ENCODE measurements at places on chromosomes 13 and 19.

DNA sequence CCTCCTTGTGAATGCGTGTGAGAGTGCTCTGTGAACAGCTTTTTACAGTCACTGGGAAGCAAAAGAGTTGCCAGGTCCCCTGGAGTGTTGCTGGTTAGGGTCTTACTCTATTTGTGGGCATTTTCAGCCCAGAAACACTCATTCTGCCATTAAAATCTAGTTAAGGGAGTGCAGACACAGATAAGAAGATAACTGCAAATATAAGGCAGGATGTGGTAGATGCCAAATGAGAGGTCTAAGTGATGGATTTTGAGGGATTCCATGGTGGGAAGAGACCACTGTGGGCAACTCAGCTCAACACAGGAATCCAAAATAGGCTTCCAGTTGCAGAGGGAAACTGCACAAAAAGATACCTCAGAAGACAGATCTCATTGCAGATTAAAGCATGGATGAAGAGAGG, 54.5 kb upstream of the KL start:
- H3K4me3 ChIP-seq, result no peak overlapping the region
- peaks cover 11% of the 10 kb centered on the region for H3K27me3 ChIP-seq
- no peak for DNase-seq
- no peaks in the 10 kb centered on the region for H3K36me3 ChIP-seq

DNA sequence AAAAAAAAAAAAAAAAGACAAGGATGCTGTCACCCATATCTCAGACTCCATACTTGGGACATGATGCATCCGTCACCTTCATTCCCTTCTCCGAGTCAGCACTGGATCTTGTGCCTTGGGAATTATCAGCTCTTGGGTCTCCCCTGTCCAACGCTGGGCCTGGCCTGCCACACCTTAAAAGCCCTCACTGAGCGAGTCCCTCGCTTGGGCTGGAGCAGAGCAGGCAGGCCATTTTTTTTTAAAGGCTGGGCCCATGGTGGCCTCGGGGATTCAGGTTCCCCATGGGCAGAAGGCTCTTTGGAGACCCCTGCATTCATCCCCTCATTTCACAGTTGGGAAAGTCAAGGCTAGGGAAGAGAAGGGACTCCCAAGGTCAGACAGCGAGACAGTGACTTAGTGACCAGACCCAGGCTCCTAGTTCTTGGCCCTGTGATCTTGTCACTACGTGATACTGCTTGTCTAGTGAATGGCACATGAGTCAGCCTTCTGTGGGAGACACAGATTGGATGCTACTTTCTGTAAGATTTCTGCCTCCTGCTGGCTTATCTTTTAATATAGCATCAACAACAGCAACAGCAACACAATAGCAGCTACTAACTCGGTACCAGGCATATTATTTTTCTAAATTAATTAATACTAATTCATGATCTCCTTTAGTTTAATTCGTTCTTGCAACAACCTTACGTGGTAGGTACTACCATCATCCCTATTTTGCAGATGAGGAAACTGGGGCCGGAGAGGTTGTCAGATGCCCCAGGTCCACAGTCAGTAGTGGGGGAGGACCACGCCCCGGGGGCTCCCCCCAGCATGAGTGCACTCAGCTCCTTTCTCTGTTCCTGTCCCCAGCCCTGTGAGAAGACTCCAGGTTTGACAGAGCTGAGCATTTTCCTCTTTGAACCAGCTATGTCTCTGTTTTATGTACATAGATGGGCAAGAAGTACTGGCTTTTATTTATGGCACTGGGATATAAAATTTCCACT, 27.4 kb upstream of the ZNF536 start:
- H3K27ac ChIP-seq, result no peak overlapping the region
- no peak overlapping the region for H3K4me3 ChIP-seq
- H3K27me3 ChIP-seq, result no peaks in the 10 kb centered on the region
- DNase-seq, result no peak
- no peaks in the 10 kb centered on the region for H3K36me3 ChIP-seq

GRCh38 chr13:74839656-74840055, 642.3 kb downstream of the TBC1D4 start:
- no peaks in the 10 kb centered on the region for H3K4me1 ChIP-seq
- H3K36me3 ChIP-seq, result no peaks in the 10 kb centered on the region
- H3K27ac ChIP-seq, result no peak overlapping the region
- no peak for DNase-seq
- no peak overlapping the region for H3K4me3 ChIP-seq
- H3K27me3 ChIP-seq, result no peaks in the 10 kb centered on the region

- H3K4me1 ChIP-seq, result no peaks in the 10 kb centered on the region
- H3K36me3 ChIP-seq, result no peaks in the 10 kb centered on the region
- no peak for DNase-seq
- no peak overlapping the region for H3K4me3 ChIP-seq
- no peak overlapping the region for H3K27ac ChIP-seq
- no peaks in the 10 kb centered on the region for H3K27me3 ChIP-seq
Measured at GRCh38 chr13:107438251-107438650, 777.1 kb downstream of the LIG4 start.

GRCh38 chr13:98672947-98673613, 79.4 kb downstream of the SLC15A1 start:
- H3K4me1 ChIP-seq, result peaks cover 3% of the 10 kb centered on the region
- H3K36me3 ChIP-seq, result no peaks in the 10 kb centered on the region
- H3K27ac ChIP-seq, result no peak overlapping the region

DNA sequence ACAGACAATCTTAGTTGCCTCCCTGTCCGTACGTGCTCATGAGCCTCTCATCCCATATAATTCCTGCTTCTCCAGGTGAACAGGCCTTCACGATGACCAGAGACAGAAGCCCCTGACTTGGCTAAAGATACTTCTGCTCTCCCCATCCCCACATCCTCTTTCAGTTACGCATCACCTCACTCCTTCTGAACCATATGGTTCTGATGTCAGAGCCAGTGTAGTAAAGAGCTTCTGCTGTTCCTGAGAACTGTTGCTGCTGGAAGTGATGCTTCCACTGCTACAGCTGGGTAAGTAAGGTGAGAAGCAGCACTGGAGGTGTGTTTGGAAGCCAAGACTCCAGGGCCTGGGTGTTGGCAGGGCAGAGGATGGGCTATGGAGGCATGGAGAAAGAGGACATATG, 12.9 kb downstream of the SIGLECL1 start:
- H3K27ac ChIP-seq, result no peak overlapping the region
- no peak overlapping the region for H3K4me3 ChIP-seq
- peaks cover 22% of the 10 kb centered on the region for H3K4me1 ChIP-seq
- peaks cover 33% of the 10 kb centered on the region for H3K27me3 ChIP-seq

DNA sequence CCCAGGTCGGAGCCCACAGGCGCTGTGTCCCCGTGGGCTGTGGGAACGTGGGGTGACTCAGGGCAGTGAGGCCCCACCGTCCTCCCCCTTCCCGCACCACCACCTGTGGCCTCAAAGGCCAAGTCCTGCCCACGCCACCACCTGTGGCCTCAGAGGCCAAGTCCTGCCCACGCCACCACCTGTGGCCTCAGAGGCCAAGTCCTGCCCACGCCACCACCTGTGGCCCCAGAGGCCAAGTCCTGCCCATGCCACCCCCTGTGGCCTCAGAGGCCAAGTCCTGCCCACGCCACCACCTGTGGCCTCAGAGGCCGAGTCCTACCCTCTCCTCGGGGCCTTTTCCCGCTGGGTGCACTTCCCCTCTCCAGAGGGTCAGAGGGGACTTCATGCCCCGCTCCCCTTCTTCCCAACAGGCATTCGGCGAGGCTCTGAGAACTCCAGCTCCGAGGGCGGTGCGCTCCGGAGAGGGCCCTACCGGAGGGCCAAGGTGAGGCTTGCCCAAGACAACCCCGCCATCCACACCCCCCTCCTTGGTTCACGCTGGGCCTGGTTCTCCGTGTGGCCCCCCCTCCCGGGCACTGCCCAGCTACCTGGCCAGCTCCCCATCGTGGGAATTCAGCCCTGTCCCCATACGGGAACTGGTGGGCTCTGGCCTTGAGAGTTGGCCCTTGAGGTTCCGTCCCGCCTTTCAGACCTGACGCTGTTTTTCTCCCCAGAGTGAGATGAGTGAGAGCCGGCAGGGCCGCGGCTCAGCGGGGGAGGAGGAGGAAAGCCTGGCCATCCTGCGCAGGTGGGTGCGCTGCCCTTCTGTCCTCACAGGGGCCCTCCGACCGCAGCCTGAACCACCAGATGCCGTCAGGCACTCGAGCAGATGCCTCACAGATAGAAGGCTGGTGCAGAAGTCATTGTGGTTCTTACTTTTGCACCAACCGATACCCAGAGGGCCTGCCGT, 27.4 kb upstream of the F7 start:
- H3K27ac ChIP-seq, result no peak overlapping the region
- H3K36me3 ChIP-seq, result no peaks in the 10 kb centered on the region
- DNase-seq, result no peak
- H3K4me1 ChIP-seq, result no peaks in the 10 kb centered on the region
- H3K27me3 ChIP-seq, result no peaks in the 10 kb centered on the region

- peaks cover 51% of the 10 kb centered on the region for H3K36me3 ChIP-seq
- peak overlapping the region; percentile 32 for H3K4me3 ChIP-seq
- DNase-seq, result peak; percentile 87
- H3K4me1 ChIP-seq, result peaks cover 47% of the 10 kb centered on the region
Measured at GRCh38 chr19:16382775-16383543, 58.3 kb downstream of the KLF2 start.

DNA sequence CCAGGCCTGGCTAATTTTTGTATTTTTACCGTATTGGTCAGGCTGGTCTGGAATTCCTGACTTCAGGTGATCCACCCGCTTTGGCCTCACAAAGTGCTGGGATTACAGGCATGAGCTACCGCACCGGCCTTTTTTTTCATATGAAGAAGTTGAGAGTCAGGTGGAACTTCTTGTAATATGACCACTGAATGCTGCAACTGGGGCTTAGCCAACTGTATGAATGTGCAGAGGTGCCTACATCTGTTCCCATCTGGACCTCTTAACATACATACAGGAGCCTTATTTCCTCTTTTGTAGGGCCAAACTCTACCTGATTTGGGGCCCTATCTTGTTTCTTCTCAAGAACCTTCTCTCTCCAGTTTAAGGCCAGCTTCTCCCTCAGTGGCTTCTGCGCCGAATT, 11.9 kb upstream of the GGACT start:
- no peaks in the 10 kb centered on the region for H3K4me1 ChIP-seq
- H3K27me3 ChIP-seq, result no peaks in the 10 kb centered on the region
- no peak overlapping the region for H3K4me3 ChIP-seq
- DNase-seq, result no peak
- no peak overlapping the region for H3K27ac ChIP-seq

- no peaks in the 10 kb centered on the region for H3K27me3 ChIP-seq
- peaks cover 76% of the 10 kb centered on the region for H3K4me1 ChIP-seq
- peak overlapping the region; percentile 66 for H3K4me3 ChIP-seq
- H3K27ac ChIP-seq, result peak overlapping the region; percentile 89
- DNase-seq, result peak; percentile 93
- H3K36me3 ChIP-seq, result peaks cover 5% of the 10 kb centered on the region
Measured at GRCh38 chr13:79451500-79451962, 29.4 kb upstream of the NDFIP2 start.

DNA sequence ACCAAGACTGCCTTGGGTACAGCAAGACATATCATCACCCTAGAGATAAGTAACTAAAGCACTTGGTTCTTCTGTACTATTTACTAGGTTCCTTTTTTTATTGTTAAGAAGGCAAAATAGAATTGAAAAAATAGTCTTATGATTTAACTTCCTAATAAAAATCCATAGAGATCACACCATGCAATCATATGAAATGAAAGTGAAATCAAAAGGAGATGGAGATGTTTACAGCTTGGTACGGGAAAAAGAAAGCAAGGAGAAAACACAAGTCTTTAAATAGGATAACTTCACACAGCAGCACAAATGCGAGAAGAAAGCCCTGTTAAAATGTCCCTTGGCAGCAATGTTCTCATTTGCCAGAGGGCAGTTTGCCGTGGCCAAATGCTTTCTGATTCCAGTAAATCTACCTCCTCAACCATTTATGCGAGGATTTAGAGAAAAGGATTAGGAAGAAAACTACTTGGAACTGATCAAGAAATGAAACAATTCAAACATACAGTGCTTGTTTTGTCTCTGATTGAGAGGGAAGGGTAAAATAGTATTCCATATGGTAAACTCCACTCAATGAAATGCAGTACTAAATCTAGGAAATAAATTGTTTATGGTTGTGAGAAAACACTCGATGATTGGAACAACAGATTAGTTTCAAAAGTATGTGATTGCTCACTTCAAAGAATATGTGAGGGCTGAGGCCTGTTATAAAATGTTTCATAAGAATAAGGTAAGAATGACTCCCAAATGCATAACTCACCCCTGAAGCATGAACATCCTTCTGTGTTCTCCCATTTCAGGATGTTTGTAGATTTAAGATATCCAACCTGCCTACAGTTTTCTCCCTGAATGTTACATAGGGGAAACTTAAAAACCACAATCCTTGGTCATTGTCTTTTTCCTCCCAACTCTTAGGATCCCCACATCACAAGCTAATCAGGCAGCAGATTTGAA, 487.8 kb downstream of the DACH1 start:
- H3K27ac ChIP-seq, result no peak overlapping the region
- no peak for DNase-seq
- H3K27me3 ChIP-seq, result no peaks in the 10 kb centered on the region
- H3K36me3 ChIP-seq, result no peaks in the 10 kb centered on the region
- no peak overlapping the region for H3K4me3 ChIP-seq

DNA sequence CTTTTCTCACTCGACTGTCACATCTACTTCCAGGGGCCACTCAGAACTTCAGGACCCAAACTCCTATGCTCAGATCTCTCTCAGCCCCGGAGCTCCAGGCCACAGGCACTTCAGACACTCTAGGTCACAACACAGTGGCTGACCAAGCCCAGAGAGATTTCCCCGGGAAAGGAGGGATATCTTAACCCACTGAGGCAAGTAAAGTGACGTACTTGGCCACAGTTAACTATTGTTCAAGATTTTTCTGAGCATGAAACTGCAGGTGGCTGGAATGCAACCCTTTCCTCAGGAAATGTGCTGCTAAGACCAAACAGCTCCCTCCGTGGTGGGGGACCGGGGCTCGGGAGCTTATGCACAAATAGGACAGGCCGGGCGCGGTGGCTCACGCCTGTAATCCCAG, 23.9 kb downstream of the OPA3 start:
- peaks cover 3% of the 10 kb centered on the region for H3K36me3 ChIP-seq
- no peak overlapping the region for H3K4me3 ChIP-seq
- no peak for DNase-seq
- no peaks in the 10 kb centered on the region for H3K27me3 ChIP-seq

GRCh38 chr19:39247701-39248664, 673 bp downstream of the IFNL4 start:
- H3K27me3 ChIP-seq, result peaks cover 7% of the 10 kb centered on the region
- DNase-seq, result no peak
- H3K4me3 ChIP-seq, result no peak overlapping the region
- peaks cover 4% of the 10 kb centered on the region for H3K4me1 ChIP-seq
- no peaks in the 10 kb centered on the region for H3K36me3 ChIP-seq

DNA sequence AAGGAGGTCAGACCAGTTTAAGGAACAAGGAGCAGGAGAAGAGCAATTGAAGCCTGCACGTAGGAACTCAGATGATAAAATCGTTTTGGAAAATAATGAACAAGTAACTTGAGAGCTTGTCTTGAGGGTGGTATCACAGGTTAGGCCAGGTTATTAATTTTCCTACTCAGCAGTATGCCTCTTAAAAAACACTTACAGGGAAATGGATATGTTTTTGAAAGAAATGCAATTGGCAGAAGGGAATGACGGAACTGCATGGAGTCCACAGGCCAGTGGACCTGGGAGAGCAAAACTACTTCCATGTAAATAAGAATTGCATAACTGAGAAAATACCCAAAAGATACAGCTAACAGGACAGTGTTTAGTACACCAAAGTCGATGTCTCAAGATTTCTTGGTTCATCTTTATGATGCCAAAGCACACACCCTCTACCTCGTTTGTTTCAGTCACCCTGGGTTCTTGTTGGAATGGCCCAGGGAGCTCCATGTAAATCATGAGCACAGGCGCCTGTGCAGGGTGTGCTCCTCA, 35.2 kb downstream of the MBNL2 start:
- H3K27ac ChIP-seq, result peak overlapping the region; percentile 78
- H3K36me3 ChIP-seq, result peaks cover 8% of the 10 kb centered on the region
- peaks cover 73% of the 10 kb centered on the region for H3K4me1 ChIP-seq

GRCh38 chr13:32178763-32179162, 136.4 kb downstream of the ZAR1L start:
- peaks cover 2% of the 10 kb centered on the region for H3K36me3 ChIP-seq
- no peaks in the 10 kb centered on the region for H3K4me1 ChIP-seq
- H3K4me3 ChIP-seq, result no peak overlapping the region
- DNase-seq, result no peak

All from activated CD4-positive, alpha-beta memory T cell treated with anti-CD3 and anti-CD28 coated beads, Interleukin-2, amount 10 ng/mL, durations not matched to agents 7 days and 5 days (primary cell).